ENCODE measurements at places on chromosomes 4 and X.

DNA sequence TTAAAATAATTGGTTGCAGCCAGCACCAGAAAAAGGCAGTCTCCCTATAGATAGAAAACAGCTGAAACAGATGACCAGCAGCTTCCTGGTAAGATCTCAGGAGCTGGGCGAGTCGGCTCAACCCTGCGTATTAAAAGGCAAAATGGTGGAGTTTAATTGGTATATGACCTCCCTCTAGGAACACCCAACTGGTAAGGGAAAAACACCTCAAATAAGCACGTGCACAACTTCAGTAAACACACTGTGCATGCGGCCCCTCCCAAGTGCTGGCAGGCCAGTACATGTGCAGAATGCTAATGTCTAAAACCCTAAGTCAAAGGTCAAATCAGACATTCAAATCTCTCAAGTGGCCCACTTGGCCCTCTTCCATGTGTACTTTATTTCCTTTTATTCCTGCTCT is 103.2 kb upstream of the PDE5A start:
- DNase-seq = no peak

GRCh38 chr4:106569146-106570031 is 200.8 kb upstream of the GIMD1 start:
- no peak for DNase-seq

DNA sequence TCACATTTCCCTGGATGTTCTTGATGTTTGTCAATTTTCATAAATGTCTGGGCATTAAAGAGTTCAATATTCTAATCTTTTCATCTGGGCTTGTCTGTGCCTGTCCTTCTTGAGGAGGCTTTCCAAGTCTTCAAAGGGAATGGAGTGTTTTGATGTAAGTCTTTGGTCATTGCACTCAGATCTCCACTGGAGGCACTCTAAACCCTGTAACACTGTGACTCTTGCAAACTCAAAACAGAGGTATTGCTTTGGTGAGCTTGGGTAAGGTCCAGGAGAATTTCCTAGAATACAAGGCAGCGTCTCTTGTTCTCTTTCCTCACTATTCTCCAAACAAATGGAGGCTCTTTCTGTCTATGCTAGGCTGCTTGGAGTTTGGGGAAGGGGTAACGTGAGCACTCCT is 1118.1 kb upstream of the PABPC4L start:
- no peak for DNase-seq

DNA sequence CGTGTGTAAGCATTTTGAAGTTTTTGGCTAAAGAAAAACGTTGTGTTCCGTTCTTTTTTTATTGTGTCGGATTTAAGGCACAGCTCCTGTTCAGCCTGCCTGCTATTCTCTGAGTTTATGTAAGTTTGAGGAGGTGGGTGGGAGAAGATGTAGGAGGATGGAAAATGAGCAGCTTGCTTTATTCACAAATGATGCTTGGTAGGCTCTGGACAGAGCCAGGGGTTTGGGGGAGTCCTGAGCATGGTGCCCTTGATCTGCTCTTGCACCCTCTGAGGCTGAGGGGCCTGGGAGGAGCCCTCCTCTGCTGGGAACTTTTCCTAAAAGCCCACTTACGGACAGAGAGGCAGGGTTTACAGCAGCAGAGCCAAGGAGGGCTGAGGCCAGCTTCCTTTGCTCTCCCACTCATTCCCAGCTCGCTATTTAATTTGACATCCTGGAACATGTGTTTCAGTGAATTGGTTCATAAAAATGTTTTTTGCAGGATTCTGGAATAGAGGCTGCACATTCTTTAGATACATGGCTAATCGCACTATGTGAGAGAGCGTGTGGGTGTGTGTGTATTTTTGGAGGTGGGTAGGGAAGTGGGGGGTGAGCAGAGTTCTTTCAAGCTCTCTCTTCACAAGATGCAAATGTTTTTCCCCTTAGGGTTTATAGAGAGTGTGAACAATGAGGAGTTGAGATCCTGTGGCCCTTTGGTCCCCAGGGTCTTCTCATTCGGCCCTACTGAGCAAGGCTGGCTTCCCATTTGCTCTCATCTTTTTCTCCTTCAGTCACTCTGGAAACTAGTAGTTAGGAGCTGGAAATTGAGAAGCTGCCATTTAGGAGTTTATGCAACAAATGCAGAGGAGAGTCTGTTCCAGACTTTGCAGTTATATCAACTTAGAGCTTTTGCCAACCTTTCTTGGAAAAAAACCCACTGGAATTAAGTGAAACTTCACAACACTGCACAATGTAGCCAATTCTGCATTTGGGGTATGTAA is 32.1 kb downstream of the TMEM131L start:
- DNase-seq = no peak

DNA sequence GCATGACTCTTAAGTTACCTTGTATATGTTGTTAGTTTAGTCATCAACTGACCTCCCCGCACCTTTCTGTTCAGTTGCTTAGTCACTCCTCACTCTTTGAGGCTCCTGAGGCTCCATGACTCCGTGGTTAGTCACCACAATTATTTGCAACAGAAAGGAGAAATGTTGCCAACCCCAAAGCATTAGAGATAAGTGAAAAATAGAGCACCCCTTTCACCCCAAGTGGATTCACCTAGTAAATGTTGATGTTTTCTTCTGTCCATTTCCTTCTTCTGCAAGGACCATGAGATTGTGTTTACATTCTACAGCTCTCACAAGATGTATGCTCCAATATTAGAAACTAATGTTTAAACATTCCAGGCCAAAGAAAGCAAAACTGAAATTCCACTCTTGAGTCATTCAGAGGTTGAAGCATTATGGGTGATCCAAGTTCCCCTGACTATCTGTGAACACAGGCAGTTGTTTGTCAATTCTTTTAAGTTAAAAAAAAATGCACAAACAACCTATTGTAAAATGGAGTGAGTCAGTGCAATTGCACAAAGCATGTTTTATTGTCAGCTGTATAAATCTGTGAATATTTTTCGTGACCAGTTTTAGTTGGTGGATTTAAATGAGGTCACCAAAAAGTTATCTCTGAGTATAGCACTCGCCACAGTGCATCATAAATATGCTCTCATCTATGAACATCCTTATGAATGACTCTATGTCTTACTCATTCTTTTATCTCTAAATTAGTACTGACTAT is 552.4 kb upstream of the MAGEB2 start:
- DNase-seq = no peak

DNA sequence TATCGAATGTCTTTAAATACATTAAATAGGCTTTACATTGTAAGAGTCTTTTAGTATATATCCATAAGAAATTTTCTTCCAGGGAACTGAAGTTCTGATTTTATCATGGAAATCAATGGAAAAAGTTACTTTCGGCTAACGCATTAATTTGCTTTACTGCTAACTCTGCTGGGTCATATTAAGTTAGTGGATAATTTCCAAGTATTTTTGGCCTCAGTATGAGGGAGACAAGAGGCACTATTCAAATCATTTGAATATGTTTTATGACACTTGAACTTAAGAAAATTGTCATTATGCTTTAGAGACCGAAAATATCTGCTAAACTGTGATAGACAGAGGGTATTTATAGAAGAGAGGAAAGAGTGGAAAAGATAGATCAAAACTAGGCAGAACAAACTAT is 237.5 kb downstream of the PCDH7 start:
- no peak for DNase-seq

GRCh38 chr4:113384600-113384999 is 335.1 kb downstream of the ANK2 start:
- no peak for DNase-seq

DNA sequence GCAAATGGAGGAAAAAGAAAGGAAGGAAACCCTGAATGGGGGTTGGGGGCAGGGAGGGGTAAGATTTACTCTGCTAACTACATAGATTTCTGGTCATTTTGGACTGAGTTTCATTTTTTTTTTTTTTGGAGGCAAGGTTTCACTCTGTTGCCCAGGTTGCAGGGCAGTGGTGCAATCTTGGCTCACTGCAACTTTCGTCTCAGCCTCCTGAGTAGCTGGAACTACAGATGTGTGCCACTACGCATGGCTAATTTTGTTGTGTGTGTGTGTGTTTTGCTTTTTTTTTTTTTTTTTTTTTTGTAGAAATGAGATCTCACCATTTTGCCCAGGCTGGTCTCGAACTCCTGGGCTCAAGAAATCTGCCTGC is 223.5 kb downstream of the APBB2 start:
- DNase-seq = no peak

DNA sequence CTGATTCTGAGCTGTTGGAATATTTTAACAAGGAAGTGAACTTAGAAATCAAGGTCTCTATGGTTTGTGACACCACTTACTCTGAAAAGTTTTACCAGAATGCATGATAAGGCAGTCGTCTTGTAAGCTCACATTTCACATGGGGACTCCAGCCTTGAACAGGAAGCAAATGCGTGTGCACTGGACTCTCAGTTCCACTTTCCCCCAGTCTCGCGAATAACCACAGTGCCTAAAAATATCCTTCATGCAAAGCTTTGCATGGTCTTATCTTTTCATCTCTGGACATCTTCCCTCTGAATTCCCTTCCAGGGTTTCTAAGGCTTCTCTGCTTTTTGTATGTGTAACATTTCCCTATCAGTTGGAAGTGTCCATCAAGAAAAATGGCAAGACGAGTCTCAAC is 581.8 kb downstream of the NLGN4X start:
- no peak for DNase-seq

GRCh38 chr4:94446386-94446785 is 5.4 kb upstream of the PDLIM5 start:
- no peak for DNase-seq

- no peak for DNase-seq
Observed at GRCh38 chr4:11632025-11632424, 203.3 kb upstream of the HS3ST1 start.

DNA sequence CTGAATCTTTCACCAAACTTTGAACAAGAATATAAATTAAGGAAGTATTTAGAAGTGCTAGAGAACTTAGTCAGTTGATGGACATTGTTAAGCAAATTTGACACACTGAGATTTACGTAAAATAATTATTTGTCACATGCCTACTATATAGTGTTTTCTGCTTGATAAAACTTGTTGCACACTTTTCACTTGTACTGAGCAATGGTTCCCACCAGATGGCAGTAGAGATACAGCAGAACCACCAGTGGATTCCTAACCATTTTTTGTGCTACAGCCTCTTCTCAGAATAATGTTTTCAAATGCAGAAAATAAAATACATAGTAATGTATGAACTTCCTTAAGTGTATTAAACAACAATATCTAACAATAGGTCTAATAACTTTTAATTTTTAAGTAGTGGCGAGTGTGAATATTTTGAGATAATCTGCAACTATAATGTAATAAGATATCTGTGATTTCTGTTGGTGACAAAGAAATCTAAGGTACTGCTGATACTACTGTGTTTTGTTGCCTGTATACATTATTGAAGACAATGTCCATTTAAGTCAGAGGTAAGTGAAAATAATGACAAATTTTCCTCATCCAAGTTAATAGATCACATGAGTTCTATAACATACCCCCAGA is 81.2 kb downstream of the APOOL start:
- peak; percentile 1 for DNase-seq

GRCh38 chr4:8394061-8394519 is 46.4 kb downstream of the ACOX3 start:
- DNase-seq = no peak

- DNase-seq = no peak
Observed at GRCh38 chrX:19863857-19864223, 23.6 kb downstream of the SH3KBP1 start.

DNA sequence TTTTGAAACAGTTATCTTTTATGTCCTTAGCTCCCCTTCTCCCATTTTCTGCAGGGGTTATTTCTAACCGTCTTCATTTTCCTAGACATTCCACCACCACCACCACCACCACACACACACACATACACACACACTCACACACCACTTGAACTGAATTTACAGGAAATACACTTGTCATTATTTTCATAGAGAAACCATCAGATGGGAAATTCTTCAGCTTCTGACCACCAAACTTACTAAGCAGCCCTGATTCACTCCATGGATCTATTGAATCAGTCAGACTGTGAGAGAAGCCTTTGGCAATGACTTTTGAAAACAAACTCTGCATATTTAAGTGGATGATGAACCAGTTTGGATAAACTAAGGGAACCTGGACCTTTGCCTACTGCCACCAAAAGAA is 210.1 kb upstream of the NHS start:
- DNase-seq = no peak

GRCh38 chr4:112213856-112214255 is 17.7 kb upstream of the AP1AR start:
- DNase-seq = no peak

DNA sequence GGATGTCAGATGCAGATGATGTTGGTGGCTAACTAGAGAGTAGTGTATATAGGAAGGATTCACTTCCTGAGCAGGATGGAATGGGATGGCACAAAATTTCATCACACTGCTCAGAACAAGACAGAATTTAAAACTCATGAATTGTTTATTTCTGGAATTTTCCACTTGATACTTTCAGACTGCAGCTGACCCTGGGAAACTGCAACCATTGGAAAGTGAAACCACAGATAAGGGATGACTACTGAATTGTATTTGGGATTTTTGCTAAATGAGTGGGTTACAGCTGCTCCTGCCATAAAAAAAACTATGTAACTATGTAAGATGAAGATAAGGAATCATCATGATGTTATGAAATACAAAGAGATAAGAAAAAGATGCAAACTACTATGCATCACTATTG is 51.4 kb downstream of the NPY5R start:
- no peak for DNase-seq

- no peak for DNase-seq
Observed at GRCh38 chr4:114036426-114036825, 57.0 kb upstream of the ARSJ start.

GRCh38 chr4:185134307-185134869 is 8.7 kb upstream of the SLC25A4 start:
- DNase-seq = no peak

DNA sequence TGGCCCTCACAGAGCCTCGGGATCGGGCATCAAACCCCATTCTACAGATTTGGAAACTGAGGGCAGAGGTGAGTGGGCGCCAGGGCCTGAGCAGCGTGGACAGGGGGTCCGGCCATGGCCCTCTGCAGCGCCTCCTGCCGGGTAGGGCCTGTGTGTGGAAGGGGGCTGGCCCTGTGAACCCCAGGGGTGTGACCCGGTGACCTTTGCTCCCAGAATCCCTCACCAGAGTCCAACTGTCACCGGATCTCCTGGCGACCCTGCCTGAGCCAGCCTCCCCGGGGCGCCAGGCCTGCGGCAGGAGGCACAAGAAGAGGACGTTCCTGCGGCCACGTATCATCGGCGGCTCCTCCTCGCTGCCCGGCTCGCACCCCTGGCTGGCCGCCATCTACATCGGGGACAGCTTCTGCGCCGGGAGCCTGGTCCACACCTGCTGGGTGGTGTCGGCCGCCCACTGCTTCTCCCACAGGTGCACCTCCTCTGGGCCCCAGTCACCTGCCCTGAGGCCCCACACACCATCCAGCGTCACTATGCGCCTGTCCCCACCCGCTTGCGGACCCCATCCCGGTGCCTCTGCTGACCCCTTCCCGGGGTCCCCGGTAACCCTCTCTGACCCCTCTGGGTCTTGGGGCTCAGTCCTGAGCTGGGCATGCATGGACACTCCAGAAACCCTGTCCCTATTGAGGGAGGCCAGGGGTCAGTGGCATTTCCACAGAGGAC is 4.2 kb downstream of the HGFAC start:
- no peak for DNase-seq

- no peak for DNase-seq
Observed at GRCh38 chr4:20172070-20172760, 79.5 kb upstream of the SLIT2 start.

All from stimulated activated CD8-positive, alpha-beta memory T cell treated with anti-CD3 and anti-CD28 coated beads, Interleukin-12 subunit alpha, Interleukin-12 subunit beta, amount 100 ng/mL, for 1 hour (primary cell).